Stimulated activated CD8-positive, alpha-beta memory T cell treated with anti-CD3 and anti-CD28 coated beads, Interleukin-4, amount 100 ng/mL, for 1 hour (primary cell): ENCODE measurements at places on chromosomes 3 and 15.

DNA sequence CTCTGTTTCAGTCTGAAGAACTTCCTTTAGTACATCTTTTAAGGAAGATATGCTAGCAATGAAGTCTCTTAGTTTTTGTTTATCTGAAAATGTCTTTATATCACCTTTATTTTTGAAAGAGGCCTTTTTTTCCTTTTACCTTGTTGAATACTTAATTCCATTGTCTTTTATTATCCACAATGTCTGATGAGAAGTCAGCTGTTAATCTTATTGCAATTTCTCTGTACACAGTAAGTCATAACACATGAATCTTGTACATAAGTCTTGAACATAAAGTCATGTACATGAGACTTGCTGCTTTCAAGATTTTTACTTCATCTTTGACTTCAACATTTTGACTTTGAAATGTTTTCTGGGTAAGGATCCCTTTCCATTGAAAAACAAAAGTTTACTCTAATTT is 424.3 kb upstream of the ATP10A start:
- no peak for DNase-seq

GRCh38 chr3:146883288-146883687 is 278.1 kb upstream of the PLSCR5 start:
- DNase-seq: no peak

DNA sequence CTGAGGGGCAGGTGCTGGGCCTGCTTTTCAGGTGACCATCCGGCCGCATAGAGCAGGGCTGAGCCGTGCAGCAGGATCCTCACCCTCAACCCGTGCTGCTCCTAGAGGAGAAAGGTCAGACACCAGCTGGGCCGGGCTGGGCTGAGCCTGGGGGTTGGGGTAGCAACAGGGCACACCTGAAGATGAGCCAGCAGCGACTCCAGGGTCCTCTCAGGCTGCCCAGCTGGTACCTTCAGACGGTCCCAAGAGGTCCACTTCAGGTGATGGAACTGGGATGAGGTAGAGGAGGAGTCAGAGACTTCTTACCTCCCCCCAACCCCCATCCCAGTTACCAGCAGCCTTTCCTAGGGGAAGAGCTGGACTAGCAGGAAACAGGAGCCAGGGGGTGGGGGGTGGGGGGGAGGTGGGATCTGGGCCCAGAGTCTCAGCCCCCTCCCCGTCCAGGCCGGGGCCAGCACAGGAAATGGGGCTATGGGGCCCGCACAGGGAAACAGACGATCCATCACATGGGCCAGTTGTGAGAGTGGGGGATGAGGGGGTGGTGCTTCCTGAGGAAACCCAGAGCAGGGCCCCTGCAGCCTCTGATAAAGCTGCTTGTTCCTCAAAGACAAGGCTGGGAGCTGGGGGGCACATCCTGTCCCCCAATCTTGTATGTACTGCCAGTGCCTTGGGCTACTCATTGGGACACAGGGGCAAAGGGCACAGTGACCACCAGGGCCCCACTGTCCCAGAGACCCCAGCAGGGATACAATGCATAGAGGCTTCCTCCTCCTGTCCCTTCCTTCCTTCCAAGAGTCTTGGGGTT is 3.0 kb downstream of the INKA1 start:
- no peak for DNase-seq

DNA sequence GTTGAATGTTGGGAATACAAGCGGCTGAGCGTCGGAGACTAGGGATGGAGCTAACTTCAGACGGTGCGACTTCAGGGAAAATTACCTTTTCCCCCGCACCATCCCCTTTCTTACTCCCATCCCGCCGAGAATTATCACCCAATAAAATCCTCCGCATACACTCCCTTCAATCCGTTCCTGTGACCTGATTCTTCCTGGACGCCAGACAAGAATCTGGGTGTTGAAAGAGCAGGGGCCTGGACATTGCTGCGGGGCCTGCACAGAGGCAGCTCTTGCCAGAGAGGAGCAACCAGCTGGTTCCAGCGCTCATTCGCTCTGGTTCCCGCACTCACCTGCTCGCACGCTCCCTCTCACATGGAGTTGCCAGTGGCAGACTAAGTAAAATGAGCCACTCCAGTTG is 241.9 kb downstream of the ALCAM start:
- no peak for DNase-seq

DNA sequence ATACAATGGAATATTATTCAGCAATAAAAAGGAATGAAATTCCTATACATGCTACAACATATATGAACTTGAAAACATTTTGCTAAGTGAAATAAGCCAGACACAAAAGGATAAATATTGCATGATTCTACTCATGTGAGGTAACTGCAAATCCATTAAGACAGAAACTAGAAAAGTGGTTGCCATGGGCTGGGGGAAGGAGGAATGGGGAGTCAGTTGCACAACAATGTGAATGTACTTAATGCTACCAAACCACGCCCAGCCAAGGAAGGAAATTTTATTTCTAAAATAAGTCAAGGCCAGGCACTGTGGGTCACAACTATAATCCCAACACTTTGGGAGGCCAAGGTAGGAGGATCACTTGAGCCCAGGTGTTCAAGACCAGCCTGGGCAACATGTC is 9.8 kb upstream of the GMPPB start:
- DNase-seq: no peak

DNA sequence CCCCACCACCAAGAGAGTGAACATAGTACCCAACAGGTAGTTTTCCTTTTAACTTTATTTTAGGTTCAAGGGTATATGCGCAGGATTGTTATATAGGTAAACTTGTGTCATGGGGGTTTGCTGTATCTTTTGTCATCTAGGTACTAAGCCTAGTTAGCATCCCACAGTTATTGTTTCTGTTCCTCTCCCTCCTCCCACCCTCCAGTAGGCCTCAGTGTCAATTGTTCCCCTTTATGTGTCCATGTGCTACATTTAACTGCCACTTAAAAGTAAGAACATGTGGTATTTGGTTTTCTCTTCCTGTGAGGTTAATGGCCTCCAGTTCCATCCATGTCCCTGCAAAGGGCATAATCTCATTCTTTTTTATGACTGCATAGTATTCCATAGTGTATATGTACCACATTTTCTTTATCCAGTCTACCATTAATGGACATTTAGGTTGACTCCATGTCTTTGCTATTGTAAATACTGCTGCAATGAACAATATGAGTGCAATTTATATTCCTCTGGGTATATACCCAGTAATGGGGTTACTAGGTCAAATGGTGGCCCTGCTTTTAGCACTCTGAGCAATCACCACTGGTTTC is 66.2 kb downstream of the ST3GAL6 start:
- no peak for DNase-seq

- DNase-seq: no peak
Measured at GRCh38 chr3:18415839-18416238, 9.3 kb downstream of the SATB1 start.

DNA sequence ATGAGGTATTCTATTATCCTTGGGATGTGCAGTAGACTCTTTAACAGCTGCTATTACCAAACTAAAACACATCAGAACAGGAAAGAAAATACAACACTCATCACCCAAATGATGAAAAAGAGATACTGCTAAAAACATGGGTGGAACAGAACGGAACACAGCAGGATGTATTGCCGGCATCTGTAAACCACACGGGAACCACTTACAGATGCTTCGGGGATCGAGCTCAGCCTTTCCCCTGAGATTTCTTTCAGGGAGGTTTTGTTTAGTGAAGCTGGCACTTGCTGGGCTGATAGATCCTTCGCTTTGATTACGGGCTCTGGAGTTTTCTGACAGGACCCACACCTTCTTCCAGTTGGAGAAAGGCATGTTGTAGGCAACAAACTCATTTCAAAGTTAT is 182.3 kb upstream of the FAM3D start:
- DNase-seq: no peak

GRCh38 chr15:27582726-27583410 is 516.2 kb downstream of the OCA2 start:
- no peak for DNase-seq

GRCh38 chr3:16510620-16511319 is 2.7 kb downstream of the RFTN1 start:
- DNase-seq: no peak

GRCh38 chr3:171295484-171296373 is 164.5 kb downstream of the TNIK start:
- no peak for DNase-seq

- DNase-seq: no peak
Measured at GRCh38 chr3:98778852-98779413, 15.8 kb downstream of the ST3GAL6 start.

GRCh38 chr3:103953796-103954195 is 1412.9 kb upstream of the ALCAM start:
- no peak for DNase-seq

DNA sequence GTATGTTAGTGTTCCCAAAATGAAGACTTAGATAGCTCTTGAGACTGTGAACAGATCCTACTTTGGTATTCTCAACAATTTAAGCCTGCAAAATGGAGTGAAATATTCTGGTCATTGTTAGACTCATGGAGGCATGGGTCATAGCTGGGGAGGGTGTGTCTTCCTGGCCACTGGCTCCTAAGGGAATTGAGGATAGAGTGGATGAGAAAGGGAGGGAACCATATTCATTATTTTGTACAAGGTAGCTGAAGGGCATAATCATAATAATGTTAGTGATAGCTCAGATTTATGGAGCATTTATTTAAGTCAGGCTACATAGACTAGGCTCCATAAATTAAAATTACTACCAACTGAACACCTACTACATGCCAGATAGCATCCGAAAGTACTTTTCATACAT is 253.6 kb downstream of the NR1D2 start:
- no peak for DNase-seq

GRCh38 chr15:101368086-101368780 is 73.2 kb upstream of the SNRPA1 start:
- DNase-seq: no peak

DNA sequence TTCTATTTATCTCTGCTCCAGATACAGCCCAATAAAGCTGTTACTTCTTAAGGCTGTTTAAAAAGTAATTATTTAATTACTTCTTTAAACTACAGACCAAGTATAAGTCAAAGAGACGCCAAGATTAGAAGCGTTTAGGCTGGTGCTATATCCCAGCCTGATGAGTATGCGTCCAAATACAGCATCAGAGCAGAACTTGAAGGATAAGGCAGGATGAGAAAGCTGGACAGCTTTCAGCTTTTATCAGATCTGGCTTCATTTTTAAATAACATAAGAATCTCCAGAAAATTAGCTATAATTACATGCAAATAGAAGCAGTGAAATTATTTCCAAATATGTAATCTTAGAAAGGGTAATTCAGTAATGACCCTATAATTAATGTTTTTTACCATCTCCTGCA is 110.3 kb upstream of the MYO5C start:
- no peak for DNase-seq

- no peak for DNase-seq
Measured at GRCh38 chr3:141305436-141305835, 62.9 kb upstream of the ZBTB38 start.

GRCh38 chr15:65561934-65562333 is 31.7 kb downstream of the HACD3 start:
- no peak for DNase-seq

GRCh38 chr15:73894133-73894814 is 20.9 kb downstream of the TBC1D21 start:
- DNase-seq: no peak

- no peak for DNase-seq
Measured at GRCh38 chr15:77021803-77022381, 27.0 kb downstream of the PSTPIP1 start.

DNA sequence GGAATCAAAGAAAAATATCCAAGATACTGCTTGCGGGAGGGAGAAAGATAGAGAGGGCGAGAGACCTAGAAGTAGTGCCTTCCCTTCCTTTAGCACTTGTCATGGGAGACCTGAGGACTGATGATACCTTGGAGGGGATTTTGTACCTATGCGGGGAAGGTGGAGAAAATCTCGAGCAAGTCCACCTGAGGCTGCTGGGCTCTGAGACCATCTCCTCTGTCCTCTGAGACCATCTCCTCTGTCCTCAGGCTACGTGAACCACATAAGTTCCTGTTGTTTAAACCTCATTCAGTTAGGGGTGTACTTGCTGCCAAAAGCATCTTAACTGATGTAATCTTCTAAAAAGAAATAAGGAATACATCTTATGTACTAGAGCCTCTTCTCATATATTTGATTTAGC is 164.9 kb downstream of the NR2F2 start:
- no peak for DNase-seq

GRCh38 chr15:60390871-60391501 is 6.8 kb downstream of the ANXA2 start:
- no peak for DNase-seq

GRCh38 chr3:169348276-169348675 is 315.2 kb downstream of the MECOM start:
- DNase-seq: no peak

GRCh38 chr3:100150473-100150872 is 36.2 kb upstream of the FILIP1L start:
- DNase-seq: no peak

GRCh38 chr3:156705761-156706616 is 31.6 kb downstream of the TIPARP start:
- no peak for DNase-seq

DNA sequence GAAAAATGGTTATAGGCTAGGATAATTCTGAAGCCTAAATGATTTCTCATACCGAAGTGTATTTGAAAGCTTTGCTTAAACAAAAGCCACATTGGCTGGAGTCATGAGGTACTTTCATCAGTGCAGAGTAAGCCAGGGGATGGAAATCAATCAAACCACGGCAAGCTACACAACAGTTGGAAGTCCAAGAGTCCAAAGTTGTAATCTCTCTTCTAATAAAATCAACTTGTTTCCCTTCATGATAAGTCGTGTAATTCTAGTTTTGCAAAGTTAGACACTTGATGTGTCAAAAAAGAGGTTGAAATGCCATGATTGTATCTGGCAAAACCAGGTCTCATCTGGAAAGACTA is 250.5 kb upstream of the VEPH1 start:
- DNase-seq: no peak

- DNase-seq: no peak
Measured at GRCh38 chr15:100735129-100736053, 133.0 kb downstream of the ASB7 start.

- DNase-seq: no peak
Measured at GRCh38 chr3:184715943-184716621, 4.2 kb upstream of the MAGEF1 start.

GRCh38 chr3:142065932-142066331 is 83.4 kb downstream of the TFDP2 start:
- no peak for DNase-seq

DNA sequence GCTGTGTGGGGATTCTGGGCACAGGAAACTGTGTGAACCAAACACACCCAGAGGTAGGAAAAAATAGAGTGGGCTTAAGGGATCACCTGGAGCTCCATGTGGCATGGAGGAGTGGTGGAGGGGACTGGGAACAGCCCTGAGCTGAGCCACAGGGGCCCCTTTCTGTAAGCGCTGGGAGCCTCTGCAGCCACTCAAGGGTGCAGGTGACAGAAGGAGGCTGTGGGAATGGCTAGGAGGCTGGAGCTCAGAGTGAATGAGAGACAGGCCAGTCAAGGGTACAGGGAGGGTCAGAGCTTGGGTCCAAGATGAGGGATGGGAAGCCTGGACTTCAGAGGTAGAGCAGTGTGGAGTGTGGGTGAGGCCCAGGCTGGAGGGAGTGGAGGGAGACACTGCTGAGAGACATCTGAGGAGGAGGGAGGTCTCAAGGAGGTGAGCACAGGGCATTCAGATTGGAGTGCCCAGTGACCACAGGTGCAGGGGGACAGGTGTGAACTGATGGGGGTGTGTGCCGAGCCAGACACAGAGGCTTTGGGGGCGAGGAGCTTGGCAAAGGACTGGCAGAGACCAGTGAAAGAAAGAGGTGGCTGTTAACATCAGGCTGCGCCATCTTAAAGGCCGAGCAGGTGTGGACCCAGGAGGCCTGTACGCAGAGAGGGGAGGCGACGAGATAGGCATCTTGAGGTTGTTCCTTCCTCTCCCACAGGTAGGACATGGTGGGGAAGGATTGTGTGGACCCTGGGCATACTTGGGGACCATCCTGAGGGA is 56.8 kb downstream of the FGD5 start:
- DNase-seq: no peak

GRCh38 chr3:3686907-3687648 is 112.2 kb upstream of the LRRN1 start:
- DNase-seq: no peak
